ENCODE measurements at places on chromosomes 16 and 17.

GRCh38 chr16:88468275-88469129 is 15.4 kb downstream of the ZFPM1 start:
- peak; percentile 90 for DNase-seq

- no peak for DNase-seq
Measured at GRCh38 chr17:35660902-35661301, 70.5 kb upstream of the RASL10B start.

GRCh38 chr17:4610656-4611055 is 26.3 kb downstream of the SMTNL2 start:
- no peak for DNase-seq

GRCh38 chr17:33667052-33667509 is 374.0 kb upstream of the ASIC2 start:
- DNase-seq, result no peak

DNA sequence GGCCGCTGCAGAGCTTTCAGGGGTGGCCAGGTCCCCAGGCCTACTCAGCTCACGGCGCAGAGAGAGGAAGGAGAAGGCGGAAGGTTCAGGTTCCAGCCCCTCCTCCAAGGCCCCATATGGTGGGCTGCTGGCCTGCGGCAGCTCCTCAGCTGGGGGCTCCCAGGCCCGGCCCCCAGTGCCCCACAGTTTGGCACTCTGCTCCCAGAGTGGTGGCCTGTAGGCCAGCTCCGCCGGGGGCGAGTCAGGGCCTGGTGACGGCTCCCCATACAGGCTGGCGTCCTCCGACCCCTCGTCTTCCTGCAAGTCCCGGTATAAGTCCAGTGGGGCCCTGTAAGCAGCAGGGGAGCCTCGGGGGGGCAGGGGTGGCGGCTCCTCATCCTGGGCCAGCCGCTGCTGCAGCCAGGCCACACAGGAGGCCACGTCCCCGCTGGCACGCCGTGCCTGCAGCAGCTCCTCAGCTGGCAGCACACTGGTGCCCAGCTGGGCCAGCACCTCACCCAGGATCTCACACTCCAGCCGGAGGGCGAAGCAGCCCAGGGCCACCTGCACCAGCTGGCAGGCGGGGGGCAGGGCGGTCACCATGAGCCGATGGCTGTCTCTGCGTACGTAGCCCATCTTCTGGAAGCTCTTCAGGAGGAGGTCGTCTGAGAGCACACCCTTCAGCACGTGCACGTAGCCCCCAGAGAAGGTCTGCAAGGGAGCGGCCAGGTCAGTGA is 3.7 kb downstream of the SPATA2L start:
- no peak for DNase-seq

- no peak for DNase-seq
Measured at GRCh38 chr16:28103516-28104170, 40.1 kb upstream of the GSG1L start.

GRCh38 chr17:33375103-33375502 is 82.0 kb upstream of the ASIC2 start:
- no peak for DNase-seq

- no peak for DNase-seq
Measured at GRCh38 chr17:73815474-73815873, 171.2 kb upstream of the SDK2 start.

DNA sequence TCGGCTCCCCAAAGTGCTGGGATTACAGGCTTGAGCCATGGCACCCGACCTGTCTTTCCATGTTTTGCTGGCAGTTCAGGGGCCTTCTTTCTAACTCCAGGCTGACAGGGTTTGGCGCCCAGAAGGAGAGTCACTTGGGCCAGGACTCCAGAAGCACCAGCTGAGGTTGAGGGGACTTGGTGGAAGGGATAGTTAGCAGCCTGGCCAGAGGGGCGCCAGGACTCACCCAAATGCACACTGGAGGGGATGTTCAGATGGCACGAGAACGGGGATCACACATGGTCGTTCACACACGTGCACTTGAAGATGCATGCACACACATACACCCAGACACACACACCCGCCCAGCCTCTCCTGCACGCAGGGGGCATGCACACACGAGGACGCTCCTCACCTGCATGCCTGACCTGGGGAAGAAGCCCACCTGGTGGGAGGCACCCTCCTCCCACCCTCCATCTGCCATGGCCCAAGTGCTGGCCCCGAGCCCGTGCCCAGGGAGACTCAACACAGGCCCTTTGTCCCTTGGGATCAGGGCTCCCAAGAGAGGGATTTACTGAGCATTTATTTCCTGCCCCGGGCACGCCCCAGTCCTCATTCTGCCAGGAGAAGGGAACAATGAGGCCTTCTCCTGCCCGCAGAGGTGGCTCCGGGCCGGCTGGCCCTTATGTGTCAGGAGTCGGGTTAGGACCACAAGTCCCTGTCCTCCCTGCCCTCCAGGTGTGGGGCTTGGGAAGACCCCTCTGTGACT is 2.3 kb upstream of the PRSS21 start:
- DNase-seq, result no peak

DNA sequence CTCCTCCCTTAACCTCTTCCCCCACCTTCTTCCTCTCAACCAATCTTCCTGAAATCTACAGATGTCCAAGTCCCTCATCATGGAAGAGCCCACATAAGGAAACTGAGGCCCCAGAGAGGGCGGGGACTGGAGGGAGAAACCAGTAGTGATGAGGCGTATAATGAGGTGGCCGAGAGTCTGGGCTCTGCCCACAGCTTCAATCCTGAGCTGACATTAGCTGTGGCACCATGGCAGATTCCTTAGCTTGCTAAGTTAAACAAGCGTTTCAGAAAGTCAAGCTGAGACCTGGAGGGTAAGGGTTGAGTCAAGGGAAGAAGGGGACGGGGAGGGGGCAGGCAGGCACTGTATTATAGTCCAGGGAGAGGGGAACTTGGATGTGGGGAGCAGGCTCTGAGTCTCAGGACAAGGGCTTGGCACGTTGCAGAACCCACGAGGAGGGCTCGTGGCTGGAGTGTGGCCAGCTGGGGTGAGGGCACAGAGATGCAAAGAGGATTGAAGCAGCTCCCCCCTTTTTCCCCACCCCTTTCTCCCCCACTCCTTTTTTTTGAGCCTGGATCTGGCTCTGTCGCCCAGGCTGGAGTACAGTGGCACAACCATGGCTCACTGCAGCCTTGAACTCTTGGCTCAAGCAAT is 13.3 kb downstream of the ARHGAP23 start:
- DNase-seq, result no peak

GRCh38 chr16:48029768-48030167 is 126.0 kb downstream of the ABCC12 start:
- no peak for DNase-seq

- DNase-seq, result no peak
Measured at GRCh38 chr17:29962656-29963055, 21.2 kb downstream of the EFCAB5 start.

GRCh38 chr17:66722341-66722740 is 112.6 kb upstream of the CACNG5 start:
- no peak for DNase-seq

- DNase-seq, result no peak
Measured at GRCh38 chr17:18038149-18038850, 668 bp downstream of the ATPAF2 start.

- no peak for DNase-seq
Measured at GRCh38 chr16:66440970-66441369, 13.9 kb downstream of the BEAN1 start.

DNA sequence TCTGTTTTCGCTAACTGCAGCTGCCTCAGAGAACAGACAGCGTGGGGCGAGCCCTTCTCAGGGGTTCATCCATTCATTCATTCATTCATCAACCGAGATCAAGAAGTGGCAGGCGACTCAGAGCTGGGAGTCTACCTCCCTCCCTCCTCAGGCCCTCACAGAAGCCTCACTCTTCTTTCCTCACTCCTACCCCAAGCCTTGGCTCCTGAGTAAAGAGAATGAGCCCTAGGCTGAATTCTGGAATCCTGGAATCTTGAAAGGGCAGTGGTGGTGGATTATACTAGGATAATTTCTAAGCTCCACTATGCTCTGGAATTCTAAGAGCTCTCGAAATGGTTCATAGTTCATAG is 2.3 kb upstream of the DLX3 start:
- no peak for DNase-seq

- no peak for DNase-seq
Measured at GRCh38 chr17:35069311-35069710, 5.8 kb upstream of the RFFL start.

DNA sequence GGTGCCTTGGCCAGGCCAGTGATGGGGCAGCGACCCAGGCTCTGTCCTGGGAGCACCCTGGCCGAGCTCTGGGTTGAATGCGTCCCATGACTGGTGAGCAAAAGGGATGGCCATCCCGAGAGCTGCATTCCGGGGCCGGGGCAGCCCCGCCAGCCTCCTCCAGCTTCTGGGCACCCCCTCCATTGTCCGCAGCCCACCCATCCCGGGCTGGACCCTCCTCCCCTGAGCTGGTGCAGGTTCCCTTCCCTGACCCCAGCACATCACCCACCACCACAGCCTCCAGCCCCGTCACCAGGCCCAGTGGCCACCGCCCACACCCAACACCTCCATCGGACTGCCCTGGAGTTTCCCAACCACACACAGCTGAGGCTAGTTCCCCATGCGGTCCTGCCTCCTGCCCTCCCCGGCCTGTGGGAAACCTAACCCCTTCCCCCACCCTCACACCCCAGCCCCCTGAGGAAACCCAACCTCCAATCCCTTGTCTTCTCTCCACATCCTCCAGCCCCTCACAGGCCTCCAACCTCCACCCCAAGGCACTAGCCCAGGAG is 16.2 kb upstream of the PVALEF start:
- DNase-seq, result no peak

DNA sequence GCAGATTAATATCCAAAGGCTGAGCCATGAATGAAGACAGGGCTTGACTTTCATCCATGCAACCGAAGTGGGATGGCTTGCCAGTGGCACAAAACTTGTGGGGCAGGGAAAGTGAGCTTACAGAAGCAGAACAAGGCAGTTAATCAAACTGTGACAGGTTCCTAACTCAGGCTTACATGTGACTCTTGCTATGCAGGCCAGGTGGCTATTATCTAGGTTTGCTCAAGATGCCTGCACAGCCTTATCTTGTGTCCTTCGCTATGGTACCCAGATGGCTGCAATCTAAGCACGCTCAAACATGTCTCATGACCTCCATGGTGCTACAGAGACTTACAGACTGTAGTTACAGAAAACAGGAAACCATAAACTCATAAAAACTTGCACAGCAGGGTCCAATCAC is 8.6 kb upstream of the DNAH9 start:
- no peak for DNase-seq

DNA sequence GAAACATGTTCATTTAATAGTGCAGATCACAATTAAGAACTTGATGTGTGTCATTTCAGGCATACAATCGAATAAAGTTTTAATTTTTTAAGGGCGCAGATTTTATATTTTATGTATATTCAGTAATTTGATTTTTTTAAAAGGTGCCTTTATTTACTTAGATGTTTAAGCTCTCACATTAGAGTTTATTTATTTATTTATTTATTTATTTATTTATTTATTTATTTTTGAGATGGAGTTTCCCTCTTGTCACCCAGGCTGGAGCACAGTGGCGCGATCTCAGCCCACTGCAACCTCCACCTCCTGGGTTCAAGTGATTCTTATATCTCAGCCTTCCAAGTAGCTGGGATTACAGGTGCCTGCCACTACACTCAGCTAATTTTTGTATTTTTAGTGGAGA is 3.8 kb downstream of the B4GALNT2 start:
- DNase-seq, result no peak

DNA sequence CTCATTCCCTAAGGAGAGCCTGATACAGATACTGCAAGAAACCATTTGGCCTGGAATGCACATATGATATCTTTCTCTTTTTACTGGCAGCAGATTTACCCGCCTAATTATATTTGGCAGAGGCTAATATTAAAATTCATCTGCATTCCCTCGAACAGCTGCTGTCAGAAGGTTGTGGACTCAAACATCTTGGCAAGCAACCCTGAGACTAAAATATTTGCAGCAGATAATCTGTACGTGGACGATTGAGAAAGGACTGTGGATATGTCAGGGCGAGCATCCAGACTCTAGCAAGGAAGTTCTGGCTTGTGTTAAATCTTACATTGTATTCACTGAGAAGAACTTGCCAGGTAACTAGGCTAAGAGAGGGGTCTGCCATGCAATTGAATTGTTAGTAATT is 65.2 kb downstream of the SNX20 start:
- DNase-seq, result no peak

GRCh38 chr17:10956821-10957220 is 118.9 kb upstream of the PIRT start:
- DNase-seq, result no peak

GRCh38 chr17:66920950-66921349 is 43.6 kb upstream of the CACNG4 start:
- DNase-seq, result no peak

GRCh38 chr16:84610376-84610775 is 7.5 kb downstream of the COTL1 start:
- no peak for DNase-seq

- DNase-seq, result peak; percentile 5
Measured at GRCh38 chr17:79904865-79905264, 65.6 kb upstream of the CBX4 start.

DNA sequence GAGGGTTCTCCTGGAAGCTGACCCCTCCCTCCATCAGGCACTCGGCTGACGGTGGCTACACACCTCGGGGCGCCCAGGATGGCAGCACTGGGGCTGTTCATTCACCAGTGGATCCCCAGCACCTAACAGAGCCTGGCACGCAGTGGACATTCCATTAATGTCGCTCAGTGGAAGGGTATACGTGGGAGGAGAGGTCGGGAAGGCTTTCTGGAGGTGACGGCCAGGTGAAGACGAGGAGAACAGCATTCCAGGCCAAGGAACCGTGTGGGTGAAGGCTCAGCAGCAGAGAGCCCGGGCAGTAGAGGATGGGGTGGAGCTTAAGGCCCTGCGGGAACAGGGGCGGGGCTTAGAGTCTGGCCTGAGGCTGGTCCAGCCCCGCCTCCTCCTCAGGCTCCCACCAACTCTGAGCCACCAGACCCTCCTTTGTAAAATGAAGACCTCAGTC is 2.5 kb upstream of the HS3ST6 start:
- DNase-seq, result peak; percentile 83

DNA sequence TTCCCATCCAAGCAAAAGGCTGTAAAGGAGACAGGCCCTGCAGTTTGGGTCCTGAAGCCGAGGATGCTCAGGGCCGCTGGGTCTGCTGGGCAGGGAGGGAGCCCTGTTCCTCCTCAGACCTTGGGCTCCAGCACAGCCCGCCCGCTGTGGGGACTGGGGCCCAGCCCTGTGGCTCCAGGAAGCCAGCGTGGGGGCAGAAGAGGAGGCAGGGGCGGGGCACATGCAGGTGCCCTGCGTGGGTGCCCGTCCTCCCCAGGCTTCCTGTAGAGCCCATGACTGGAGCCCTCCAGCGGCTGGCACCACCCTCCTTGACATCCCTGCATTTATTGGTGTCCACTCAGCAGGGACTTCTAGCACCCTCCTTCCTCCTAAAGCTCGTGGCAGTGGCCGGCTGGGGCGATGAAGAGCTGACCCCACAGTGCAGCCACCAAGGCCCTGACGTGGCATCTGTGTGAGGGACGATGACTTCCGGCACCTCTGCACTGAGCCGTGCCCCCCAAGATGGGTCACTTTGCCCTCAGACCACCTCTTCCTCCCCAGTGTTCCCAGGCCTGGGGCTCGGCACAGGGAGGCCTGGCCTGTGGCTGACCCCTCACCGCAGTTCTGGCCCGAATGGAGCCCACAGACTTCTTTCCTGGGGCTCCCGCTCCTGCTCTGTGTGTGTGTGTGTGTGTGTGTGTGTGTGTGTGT is 9.9 kb downstream of the PRSS27 start:
- DNase-seq, result no peak

Measured in WTC11 (cell line).